ENCODE measurements at places on chromosomes 6 and 20. TPM values are rescaled to one million over a fixed set of nuclear protein-coding genes. Genes with fewer than 3 reads are reported as not detected.
A peak's percentile ranks its signal among the peaks of the same experiment; 100 is the strongest.

The TMEM244 gene
- not detected for total RNA-seq

The GNL1 gene
- total RNA-seq: 49.5 TPM

The ZGPAT gene
- 22.8 TPM for total RNA-seq

The LBP gene
- total RNA-seq: not detected

GRCh38 chr6:27865850-27866356 lies 46.3 kb downstream of the OR2B2 start:
- peak overlapping the region; percentile 89 for H3K27ac ChIP-seq
- H3K4me1 ChIP-seq: peaks cover 17% of the 10 kb centered on the region
- no peak for DNase-seq

- DNase-seq: no peak
- no peaks in the 10 kb centered on the region for H3K36me3 ChIP-seq
- H3K27me3 ChIP-seq: no peaks in the 10 kb centered on the region
- H3K4me1 ChIP-seq: peaks cover 6% of the 10 kb centered on the region
- H3K27ac ChIP-seq: no peak overlapping the region
Measured at GRCh38 chr6:150377211-150377781, 8.5 kb downstream of the IYD start.

- no peaks in the 10 kb centered on the region for H3K36me3 ChIP-seq
- no peak overlapping the region for H3K4me3 ChIP-seq
- DNase-seq: no peak
- H3K4me1 ChIP-seq: no peaks in the 10 kb centered on the region
Measured at GRCh38 chr6:76418560-76419223, 346.2 kb upstream of the IMPG1 start.

DNA sequence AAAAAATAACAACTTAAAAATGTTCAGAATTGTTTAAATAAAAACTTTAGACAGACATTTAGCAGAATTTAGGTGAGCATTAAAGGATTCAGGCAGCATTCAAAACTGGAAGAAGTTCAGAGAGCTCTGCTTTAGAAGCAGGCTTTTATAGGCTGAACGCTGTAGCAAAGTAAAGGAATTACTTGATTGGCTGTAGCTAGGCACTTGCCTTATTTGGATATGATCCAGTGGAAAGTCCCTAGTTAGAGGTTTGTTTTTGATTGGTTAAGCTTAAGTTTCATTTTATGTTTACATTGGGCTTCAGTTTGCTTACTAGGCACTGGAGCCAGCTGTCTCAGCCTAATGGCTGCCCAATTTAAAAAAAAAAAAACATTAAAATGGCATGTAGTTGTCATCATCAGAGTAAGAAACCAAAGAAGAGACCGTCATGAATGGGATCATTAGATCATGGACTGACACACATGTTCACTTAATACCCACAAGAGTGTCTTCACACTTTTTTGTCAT lies 65.1 kb downstream of the CBFA2T2 start:
- no peaks in the 10 kb centered on the region for H3K36me3 ChIP-seq
- peak overlapping the region; percentile 56 for H3K27ac ChIP-seq
- H3K4me1 ChIP-seq: peaks cover 16% of the 10 kb centered on the region
- DNase-seq: no peak
